ENCODE measurements at places on chromosomes 1 and 21.

DNA sequence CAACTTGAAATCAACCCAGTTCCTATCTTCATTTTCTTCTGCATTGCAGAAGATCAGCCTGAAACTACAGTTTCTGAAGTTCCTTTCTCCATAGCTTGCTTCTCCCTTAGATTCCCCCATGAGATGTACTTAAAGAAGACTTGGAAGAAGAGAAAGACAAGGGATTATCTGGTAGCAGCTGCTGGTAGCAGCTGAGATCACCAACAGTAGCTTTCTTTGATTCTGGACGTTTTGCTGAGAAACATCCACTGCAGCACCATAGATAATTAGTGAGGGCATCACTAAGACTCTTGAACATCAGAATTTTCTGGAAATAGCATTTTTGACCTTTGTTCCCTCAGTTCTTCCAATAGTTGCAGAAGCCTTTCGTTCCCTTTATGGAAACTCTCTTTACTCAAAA lies 465 bp upstream of the CFHR3 start:
- DNase-seq: no peak

DNA sequence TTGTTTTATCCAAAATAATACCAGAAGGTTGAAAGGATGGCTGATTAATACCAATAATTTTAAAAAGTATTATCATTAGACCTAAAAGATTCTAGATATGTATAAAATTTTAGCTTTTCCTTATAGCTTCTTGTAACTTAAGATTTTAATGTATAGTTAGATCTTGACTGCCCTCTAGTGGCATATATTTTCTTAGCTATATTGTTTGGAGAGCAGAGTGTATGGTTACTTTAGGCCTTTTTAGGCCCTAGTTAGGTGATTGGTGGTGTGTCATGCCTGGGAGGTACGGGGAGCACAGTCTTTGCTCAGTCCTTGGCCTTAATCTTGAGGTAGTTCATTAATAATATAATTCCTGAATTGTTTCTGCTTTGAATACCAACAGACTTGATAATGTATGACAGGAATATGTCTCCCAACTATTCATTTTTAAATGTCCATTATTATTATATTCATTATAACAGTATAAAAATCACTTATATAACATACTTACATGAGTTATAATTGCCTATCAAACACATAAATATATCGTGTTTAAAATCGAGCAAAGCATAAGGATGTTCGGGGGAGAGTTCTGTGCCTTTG lies 328.4 kb downstream of the ZP4 start:
- peak; percentile 23 for DNase-seq

DNA sequence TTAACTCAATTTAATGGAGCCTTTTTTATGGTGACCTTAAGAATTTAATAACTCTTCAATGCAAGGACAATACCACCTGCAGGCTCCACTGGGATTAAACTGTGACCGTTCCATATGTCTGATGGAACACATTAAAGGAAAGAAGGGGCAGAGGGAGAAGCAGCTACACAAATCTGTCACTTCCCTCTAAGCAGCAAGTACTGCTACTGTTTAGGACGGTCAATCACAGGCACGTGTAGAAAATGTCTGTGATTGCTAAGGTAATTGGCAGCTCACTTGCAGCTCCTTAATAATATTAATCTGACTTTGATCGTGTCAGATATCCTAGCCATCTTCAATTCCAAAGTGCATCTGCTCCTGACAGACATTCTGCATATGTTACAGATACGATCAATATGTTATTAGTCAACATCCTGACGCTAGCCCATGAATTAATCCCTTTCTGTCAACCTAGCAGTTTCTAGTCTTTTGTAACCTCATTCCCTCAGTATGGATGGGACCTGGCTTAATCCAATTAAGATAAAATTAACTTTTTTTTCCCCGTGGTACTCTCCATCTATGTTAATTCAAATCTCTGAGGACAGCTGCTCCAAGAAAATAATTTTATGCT lies 1012.4 kb downstream of the AMY1C start:
- no peak for DNase-seq

- no peak for DNase-seq
These were observed 1.6 kb downstream of the ST6GALNAC5 start for GRCh38 chr1:76868916-76869315.

DNA sequence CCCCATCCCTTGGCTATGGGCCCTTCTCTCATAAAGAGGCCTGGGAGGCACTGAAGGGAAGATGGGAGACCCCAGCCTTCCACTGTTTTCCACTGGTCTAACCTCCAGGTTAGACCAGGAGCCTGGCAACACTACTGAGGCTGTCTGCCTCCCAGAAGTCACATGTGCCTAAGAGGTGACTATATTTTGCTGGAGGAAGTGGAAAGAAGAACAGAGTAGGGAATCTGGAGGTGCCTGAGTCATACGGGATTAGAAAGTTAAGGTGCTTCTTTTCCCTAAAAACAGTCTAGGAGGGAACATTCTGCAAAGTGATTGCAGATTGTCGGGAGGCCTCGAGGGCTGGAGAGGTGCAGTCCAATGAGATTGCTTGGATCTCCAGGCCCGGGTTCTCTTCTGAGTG lies 4.6 kb downstream of the NFASC start:
- no peak for DNase-seq

GRCh38 chr1:242212401-242212800 lies 213.5 kb upstream of the MAP1LC3C start:
- no peak for DNase-seq

GRCh38 chr1:39680751-39681150 lies 8.8 kb upstream of the NT5C1A start:
- no peak for DNase-seq

- no peak for DNase-seq
These were observed 15.1 kb upstream of the KLF17 start for GRCh38 chr1:44103270-44104131.

DNA sequence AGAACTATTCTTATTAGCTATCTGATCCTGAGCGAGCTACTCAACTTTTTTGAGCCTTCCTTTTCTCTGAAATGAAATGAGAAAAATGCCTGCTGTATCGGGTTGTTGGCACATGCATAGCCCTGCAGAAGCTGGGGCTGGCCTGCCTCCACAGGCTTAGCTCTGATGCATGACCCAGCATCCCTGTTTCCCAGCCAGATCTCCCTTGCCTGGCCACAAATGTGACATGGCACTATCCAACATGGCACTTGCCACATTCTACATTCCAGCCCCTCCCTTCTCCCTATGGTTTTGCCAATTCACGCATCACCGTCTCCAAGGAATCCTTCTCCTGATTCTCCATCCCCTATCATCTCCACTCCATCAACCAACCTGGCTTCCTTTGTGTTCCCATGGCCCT lies 13.8 kb downstream of the RNU5D-1 start:
- no peak for DNase-seq

DNA sequence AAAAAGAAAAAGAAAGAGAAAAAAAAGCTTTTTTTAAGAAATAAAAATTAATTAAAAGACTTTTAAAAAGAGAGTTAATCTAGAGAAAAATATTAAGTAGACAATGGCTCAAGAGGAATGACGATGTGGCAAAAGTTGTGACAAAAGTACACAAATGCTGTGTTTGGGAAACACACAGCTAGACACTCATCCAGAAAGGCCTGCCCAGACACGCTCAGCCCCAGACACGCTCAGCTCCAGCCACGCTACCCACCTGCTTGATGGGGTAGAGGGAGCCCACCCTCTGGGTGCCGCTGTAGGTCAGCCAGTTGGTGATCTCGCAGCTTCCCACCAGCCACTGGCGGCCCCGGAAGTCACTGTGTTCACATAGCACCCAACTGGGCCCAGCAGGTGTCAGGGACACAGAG lies 10.2 kb downstream of the CD52 start:
- DNase-seq: no peak

- DNase-seq: no peak
These were observed 5.3 kb upstream of the PFKL start for GRCh38 chr21:44294391-44295162.

GRCh38 chr1:224106568-224107281 lies 7.2 kb upstream of the FBXO28 start:
- peak; percentile 45 for DNase-seq

DNA sequence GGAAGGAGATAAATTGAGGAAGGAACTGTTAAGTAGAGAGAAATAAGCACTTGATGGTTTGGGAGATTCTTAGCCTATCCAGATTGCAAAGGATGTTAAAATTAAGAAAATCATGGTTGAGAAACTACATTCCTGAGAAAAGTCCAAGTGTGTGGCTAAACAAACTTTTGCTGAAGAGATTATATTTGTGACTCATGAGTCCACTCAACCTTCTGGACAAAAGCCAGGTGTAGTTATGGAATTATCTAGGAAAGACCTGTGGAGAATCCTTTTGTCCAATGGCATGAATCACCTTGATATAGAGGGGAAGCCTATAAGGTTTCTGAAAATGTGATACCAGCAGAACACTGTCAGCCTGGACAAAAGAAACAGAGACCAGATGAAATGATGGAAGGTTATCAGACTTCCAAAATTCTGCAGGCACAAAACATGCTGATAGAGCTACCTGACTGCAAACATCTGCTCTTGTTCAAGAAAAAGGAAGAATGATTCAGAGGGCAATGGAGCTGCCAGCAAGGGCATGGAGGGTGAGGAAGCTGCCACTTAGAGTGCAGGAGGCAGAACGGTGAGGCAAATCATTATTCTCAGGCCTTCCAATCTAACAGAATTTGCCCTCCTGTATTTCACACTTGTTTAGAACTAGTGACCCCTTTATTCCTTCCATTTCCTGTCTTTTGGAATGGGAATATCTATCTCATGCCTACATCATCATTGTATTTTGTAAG lies 300.6 kb upstream of the PRMT6 start:
- no peak for DNase-seq

GRCh38 chr1:222557574-222557973 lies 9.7 kb upstream of the HHIPL2 start:
- no peak for DNase-seq

DNA sequence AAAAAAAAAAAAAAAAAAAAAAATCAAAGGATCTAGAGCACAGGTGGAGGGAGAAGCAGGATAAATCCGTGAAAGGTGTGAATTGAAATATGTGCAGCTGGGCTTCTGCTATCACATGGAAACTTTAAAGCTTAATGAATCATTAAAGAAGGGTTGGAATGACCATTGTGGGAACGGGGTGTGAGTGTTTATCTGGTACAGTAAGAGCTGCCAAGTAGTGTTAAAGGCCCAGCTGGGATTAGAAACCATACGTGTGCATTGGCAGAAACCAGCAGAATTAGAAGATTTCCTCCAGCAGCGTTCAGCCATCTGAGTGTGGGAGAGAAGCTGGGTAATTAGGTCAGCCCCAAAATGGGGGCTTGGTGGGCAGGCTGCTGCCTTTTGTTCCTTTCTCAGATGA lies 13.5 kb downstream of the FALEC start:
- no peak for DNase-seq

DNA sequence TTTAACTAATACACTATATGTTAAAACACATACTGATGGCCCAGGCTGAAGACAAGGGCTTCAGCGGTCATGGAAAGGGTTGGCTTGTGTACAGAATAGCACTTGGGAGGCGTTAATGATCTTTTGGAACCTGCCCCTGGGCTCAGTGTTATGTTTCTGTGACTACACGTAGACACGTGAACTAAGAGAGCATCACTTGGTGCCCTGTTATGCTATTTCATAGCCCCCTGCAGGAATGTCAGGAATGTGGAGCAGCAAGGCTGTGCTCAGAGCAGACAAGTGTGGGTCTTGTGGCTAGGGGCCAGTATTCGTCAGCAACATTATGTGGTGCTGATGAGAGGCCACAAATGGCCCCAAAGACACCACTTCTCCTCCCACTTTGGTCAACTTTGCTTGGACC lies 132.4 kb downstream of the MAP3K21 start:
- DNase-seq: no peak
